ENCODE measurements at places on chromosomes 7 and 10. TPM values are rescaled to one million over a fixed set of nuclear protein-coding genes. Genes with fewer than 3 reads are reported as not detected.

The C1GALT1 gene
- total RNA-seq: 33.4 TPM

The NUDT13 gene
- total RNA-seq: 0.41 TPM

The DKK1 gene
- 6.5 TPM for total RNA-seq

The RTKN2 gene
- 4.5 TPM for total RNA-seq

All from frontal cortex (tissue), 4 donors.